ENCODE measurements at places on chromosomes 3 and 15.

- peak overlapping the region; percentile 80 for H3K27ac ChIP-seq
- no peak for DNase-seq
- no peaks in the 10 kb centered on the region for H3K36me3 ChIP-seq
- H3K27me3 ChIP-seq = no peaks in the 10 kb centered on the region
- H3K4me1 ChIP-seq = no peaks in the 10 kb centered on the region
These were observed 28.3 kb upstream of the CHMP2B start for GRCh38 chr3:87198774-87199173.

DNA sequence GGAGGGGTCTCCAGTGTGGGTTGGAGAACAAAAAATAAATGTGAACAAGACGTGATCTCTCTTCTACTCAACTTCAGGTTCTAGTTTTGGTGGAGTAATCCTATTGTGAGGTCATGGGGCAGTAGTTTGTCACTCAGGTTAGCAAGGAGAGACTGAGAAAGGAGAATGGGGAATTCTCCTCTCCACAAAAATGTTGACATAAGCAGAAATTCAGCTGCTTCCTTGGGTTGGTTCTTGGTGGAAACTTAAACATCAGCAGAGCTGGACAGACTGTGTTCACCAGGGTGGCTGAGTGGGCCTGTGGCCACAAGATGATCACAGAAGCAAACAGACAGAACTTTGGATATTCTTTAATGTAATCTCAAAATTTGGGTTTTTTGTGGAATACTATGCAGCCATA lies 78.7 kb downstream of the EPHB1 start:
- no peak for DNase-seq
- no peak overlapping the region for H3K4me3 ChIP-seq
- H3K36me3 ChIP-seq = no peaks in the 10 kb centered on the region
- no peak overlapping the region for H3K27ac ChIP-seq
- peaks cover 9% of the 10 kb centered on the region for H3K27me3 ChIP-seq

DNA sequence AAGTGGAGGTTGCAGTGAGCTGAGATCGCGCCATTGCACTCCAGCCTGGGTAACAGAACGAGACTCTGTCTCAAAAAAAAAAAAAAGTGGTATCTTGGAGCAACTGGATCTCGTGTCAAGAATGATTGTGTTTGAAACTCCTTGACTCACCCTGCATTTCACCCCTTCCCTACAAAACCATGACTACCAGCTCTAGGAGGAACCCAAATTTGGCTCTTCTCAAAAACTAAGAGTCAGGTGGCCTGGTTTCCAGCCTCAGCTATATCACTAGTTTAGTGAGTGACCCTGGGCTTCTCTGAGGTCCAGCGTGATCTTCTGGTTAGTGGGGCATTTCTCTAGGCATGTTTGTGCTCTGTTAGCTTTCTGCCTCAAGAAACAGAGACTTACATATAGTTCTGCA lies 222.1 kb downstream of the FAM43A start:
- H3K27ac ChIP-seq = no peak overlapping the region
- no peaks in the 10 kb centered on the region for H3K4me1 ChIP-seq
- no peak overlapping the region for H3K4me3 ChIP-seq
- H3K36me3 ChIP-seq = no peaks in the 10 kb centered on the region
- no peak for DNase-seq

- H3K27ac ChIP-seq = no peak overlapping the region
- no peak overlapping the region for H3K4me3 ChIP-seq
- DNase-seq = no peak
- H3K4me1 ChIP-seq = no peaks in the 10 kb centered on the region
- peaks cover 47% of the 10 kb centered on the region for H3K36me3 ChIP-seq
These were observed 5.5 kb downstream of the PAQR5 start for GRCh38 chr15:69304182-69304545.

All from endodermal cell (in vitro differentiated cells).